H54 (cell line): ENCODE measurements at places on chromosomes 13 and 19.

- DNase-seq: no peak
These were observed 2.1 kb downstream of the ZMYM2 start for GRCh38 chr13:19960653-19960976.

DNA sequence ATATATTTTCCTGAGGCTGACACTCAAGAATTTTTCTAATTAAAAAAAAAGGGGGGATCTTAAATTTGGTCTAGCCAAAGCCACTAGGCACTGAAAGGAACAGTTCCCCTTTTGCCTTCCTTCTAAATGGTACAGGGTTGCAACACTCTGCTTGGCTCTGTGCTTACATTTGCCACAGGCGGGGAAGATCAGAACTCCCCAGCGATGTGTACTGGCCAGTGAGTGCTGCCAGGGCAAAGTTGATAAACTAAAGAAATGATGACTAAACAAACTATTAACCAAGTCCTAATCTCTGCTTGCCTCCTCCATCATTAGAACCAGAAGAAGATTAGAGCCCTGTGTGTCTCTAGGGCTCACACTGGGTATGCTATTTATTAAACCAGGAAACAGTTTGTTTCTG, 75.3 kb upstream of the SCEL start:
- no peak for DNase-seq

DNA sequence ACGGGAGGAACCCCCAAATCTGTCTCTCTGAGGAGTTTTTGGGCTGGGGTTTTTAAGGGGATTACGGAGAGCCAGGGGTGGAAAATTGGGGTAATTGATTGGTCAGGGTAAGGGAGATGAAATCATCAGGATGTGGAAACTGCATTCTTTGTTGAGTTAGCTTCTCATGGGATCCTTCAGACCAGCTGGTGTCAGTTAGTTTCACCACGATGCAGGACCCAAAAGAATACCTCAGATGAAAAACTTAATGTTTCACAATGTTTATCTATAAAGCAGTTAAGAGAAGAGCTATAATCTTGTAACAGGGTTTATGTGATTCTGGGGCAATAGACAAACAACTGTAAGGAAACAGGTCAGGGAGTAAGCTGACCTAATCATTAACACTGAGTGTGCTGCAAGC, 230.8 kb downstream of the POU4F1 start:
- DNase-seq: no peak

DNA sequence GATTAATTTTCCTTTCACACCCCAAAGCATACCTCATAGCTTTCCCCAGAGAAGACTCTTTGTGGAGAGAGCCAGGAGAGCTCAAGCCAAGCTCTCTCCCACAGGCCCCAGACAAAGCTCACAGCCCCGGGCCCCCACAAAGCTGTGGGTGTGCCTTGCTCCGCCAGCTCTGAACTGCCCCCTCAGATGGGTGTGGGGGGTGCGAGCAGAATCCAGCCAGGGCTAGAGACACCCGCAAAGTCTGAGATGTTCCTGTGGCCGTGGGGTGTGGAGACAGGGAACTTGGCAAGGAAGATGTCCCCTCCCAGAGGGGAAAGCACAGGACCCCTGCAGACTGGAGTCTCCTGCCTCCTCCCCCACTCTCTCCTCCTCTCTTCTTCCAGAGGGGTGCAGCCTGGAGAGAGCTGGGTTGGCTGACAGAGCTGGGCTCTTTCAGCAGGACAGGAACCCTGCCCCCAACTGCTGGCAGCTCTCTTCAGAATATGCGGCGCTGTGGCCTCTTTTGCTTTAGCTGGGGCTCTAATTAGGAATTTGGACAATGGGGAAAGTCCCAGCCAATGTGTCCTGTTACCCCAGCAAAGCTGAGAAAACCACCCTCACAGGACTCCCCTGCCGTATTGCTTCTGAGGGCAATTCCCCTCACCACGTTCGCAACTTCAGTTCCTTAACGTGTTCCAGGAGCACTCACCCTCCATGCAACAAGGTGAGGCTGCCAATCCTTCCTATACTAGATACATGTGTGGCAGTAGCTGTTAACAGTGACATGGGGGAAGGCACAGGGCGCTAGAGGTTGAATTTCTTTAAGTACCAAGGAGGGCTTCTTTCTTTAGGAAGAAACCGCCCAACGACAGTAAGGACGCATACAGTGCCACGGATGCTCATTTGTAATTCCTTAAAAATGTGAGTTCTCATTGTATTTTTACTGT, 170.0 kb downstream of the COL4A1 start:
- no peak for DNase-seq

GRCh38 chr19:5126498-5127223, 157.7 kb downstream of the KDM4B start:
- DNase-seq: no peak

- no peak for DNase-seq
These were observed 59.1 kb downstream of the DOCK9 start for GRCh38 chr13:98918771-98919170.

DNA sequence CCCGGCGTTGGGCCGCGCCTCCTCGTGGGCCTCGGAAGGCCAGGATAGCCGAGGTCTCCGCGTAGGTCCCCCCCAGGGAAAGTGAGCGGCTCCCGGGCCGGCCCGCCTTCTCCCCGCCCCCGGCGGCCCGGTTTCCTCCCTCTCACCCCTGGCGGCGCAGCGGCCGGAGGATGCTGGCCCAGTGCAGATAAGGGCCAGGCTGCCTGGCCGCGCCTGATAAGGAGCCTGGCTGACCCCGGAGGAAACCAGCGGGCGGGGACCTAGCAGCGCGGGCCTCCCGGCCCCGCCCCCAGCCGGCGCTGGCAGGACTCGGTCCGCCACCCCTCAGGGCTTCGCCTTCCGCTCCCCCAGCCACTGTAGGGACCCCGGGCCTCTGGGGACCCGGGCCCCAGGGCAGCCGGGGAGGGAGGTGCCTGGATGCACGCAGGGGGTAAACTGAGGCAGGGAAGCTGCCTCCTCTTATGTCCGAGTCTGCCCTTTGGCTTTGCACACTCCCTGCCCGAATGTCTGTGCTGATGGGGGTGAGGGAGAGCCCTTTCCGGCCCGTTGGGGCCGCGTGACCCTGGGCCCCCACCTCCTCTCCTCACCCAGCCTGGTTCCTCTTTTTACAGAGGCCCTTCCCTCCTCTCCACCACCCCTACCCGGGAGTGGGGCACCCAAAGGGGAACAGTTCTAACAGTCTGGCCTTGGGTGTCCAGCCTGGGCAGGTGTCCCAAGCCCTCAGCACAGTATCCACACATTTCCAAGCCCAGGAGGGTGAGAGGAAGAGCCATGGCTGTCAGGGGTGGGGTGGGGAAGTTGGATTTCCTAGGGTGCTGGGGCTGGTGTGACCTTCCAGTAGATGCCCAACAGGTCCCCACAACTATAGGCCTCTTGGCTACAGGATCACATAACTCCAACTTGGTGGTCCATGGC, at the start of gene LYL1:
LYL1 (minus strand) TSS at position 193 of the 915 bp plus-strand sequence. CDS start 1,687 bp downstream, outside the sequence.
- DNase-seq: no peak

- no peak for DNase-seq
These were observed 26.3 kb downstream of the DNMT1 start for GRCh38 chr19:10168386-10168948.

- no peak for DNase-seq
These were observed 8.4 kb upstream of the COG3 start for GRCh38 chr13:45456196-45456972.

DNA sequence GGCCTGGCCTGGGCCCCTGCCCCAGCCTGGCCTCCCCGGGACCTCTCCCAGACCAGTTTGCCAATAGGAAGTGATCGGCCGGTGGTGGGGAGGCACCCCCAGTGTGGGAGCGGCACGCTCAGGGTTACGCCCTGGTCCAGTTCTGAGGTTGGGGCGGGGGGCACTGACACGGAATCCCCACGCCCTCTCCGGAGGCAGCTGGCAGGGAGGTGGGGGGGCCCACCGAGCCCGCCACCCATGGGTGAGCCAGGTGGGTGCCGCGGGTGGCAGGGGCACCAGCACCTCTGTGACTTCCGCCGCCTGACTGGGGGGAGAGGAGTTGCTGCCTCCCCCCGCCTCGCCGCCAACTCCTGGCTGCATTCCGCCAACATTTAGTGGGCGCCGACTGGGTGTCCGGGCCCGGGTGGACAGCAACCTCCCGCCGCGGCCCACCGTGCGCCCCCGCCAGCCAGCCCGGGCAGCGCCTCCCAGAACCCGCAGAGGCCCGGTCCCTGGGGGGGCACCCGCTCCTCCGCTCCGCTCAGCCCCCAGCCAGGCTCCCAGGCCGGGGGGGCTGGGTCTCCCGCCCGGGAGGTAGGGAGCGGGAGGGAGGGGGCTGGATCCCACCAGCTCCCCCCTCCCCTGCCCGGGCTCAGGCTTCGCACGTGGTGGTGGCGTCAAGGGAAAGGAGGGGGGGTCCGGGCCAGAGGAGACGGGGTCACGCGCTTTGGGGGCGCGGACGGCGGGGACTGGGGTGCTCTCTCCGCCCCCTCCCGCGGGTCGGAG, 2.0 kb downstream of the ZBTB7A start:
- DNase-seq: no peak

DNA sequence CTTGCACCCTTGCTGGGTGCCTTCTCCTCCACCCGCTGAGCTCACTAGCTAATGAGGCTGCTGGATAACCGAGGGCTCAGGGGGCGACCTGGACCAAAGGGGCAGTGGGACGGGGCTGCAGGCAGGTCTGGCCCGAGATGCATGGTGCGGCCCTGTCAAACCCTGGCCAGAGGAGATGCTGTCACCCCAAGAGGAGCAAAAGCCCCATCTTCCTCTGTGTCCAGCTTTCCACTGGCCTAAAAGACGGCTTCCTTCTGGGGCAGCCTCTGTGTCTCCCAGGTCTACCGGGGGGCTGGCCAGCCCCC, 261.8 kb downstream of the TBC1D4 start:
- no peak for DNase-seq

GRCh38 chr13:88866195-88866594, 1195.0 kb downstream of the SLITRK5 start:
- DNase-seq: no peak
